ENCODE measurements at places on chromosomes 11 and 22.

- DNase-seq = no peak
These were observed 25.1 kb upstream of the FJX1 start for GRCh38 chr11:35593143-35593542.

- DNase-seq = no peak
These were observed 151.8 kb upstream of the CCDC90B start for GRCh38 chr11:83437939-83438338.

- DNase-seq = no peak
These were observed 81.2 kb downstream of the KIF18A start for GRCh38 chr11:28026634-28027290.

DNA sequence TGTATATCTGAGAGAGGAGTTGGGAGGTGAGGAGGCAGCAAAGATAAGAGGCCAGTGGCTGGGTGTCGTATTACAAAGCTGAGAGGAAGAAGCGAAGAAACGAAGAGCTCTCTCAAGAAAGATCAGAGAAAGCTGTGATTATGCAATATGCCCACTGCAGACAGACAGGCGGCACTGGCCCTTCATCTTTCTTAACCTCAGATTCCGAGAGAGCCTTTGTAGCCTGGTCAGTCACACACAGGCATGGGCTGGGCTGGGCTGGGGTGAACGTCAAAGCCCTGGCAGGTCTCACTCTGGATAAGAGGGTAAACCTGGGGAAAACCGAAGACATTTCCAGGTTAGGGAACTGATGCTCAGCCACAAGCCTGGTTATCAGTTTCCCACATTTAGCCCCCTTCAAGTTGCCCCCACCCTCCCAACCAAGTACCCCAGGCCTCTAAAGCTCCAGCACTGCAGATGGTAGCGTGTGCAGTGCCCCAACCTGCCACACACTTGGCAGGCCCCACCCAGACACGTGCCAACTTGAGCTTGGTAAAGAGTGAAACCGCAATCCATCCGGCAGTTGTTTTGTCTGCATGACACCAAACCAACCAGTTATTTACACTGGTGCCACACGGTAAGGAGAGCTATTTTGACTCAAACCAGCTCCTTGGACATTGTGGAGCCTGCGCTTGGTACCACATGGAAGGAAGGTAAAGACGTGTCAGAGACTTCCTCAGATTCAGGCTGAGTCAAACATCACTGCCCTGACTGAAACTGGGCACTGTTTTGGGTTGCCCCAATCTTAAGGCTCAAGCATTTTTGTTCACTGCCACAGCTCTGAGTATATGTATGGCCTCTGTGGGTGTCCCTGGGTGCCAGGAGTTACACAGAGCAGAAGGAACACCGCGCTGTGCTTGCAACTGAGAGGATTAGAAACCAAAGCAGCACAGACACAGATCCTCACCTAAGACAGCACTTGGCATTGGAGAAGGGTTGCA, 135.9 kb downstream of the FDX1 start:
- no peak for DNase-seq

GRCh38 chr11:113475160-113475761, at the start of gene DRD2:
Gene DRD2 (minus strand): TSS chr11:113475398. CDS start chr11:113424651, 50,747 bp downstream.
- DNase-seq = no peak

DNA sequence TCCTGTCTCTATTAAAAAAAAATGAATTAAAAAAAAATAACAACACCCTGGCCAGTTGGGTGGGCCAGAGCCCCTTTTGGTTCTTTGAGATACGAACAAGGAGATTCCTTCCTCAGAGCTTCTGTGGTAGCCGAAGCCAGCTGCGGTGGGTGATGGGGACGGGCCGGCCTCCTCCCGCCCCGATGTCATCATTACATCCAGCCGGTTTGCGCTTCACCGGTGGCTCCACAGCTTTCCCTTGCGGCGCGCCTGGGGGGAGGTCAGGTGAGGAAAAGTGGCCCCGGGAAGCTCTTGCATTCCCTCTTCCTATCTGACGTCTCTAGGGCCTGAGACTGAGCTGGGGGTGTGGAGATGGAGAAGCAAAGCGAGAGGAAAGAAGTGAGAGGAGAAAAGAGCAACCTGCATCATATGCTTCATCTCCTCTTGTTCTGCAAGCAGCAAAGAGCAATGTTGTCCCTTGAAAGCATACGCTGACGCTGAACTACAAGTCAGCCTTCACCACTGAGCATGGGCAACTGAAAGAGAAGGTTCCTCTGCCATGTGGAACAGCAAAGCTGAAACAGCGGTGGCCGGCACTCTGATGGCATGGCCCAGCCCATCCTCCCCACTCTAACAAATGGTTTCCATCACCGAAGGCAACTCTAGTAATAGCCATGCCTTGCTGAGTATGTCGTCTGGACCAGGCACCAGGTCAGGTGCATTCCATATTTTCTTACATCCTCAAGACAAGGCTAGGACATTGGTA, 6.0 kb downstream of the ADAMTS8 start:
- no peak for DNase-seq

DNA sequence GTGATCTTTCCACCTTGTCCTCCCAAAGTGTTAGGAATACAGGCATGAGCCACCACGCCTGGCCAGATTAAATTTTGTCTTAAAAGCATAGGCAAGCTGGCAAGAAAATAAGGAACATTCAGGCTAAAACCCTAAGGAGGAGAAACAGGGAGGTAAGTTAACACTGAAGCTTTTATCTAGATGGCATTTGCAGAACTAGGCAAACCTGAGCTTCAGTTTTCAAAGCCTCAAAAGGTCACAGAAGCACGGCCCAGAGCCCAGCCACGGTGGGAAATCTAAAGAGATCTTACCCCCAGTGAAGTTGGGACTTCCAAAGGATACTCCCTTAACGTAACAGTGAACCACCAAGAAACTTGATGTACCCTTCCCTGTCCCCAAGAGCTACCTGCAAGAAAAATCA, 28.4 kb downstream of the PC start:
- no peak for DNase-seq

DNA sequence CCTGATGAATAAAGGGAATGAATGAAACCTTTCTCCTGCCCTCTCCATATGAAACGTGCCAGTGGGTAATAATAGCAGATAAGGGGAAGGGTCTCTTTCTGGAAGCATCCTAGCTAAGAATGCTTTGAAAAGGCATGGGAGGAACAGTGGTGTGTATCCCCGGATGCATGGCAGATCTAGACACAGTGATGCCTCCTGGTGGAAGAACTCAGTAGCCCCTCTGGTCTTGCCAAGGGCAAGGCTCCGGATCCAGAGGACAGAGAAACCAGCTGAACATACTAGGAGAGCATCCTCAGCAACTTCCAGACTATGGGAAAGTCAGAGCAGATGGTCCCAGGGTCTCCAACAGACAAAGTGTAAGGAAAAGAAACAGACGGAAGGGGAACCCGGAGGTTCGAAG, 6.4 kb downstream of the BAIAP2L2 start:
- DNase-seq = no peak

DNA sequence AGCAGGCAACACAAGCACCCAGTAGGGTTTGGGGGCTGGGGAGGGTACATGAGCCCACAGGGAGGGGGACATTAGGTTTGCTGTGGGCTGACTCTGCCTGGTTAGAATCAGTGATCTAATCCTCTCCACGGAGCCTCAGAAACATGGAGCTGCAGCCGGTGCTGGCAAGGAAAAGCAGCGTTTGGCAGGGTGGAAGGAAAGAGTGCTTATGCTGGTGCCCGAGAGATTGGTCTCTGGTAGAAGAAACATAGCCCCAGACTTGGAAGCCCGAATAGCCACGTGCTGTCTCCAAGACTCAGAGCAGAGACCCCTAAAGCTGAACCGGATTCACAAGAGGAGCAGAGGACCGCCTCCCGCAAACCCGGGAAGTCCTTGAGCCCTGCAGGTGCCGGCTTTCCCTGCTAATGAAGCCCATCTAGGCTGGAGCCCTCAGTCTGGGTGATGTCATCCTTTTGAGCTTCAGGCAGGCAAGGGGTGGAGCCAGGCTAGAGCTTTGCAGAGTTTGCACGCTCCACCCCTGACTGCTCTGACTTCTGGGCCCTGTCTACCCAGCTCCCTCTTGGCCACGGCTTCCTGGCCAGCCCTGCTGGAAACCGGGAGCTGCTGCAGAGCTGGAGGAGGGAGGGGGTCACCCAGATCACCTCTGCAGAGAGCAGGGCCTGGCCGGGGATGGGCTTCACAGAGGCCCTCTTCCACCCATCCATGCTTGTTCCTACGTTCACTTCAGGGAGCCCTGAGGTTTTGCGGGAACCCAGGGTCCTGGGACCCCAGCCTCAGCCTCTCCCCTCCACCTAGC, 35.0 kb upstream of the JAM3 start:
- DNase-seq = peak; percentile 36

GRCh38 chr11:112161012-112161411, 2.9 kb downstream of the IL18 start:
- DNase-seq = no peak

DNA sequence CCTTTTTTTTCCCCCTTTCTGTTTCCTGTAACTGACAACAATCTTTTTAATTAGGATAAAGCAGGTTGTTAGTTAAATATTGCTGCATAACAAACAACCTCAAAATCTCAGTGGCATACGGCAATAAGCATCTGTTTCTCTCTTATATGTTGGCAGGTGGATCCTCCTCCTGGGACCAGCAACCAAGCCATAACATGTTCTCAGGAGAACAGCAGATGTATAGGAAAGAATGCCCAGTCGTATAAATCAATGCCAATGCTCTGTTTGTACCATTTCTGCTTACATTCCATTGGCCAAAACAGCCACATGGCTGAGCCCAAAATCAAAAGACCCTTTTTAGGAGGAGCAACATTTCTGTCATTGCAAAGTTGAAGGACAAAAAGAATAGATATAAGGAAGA, 445.7 kb downstream of the AASDHPPT start:
- no peak for DNase-seq

GRCh38 chr22:37047006-37047405, 4.5 kb upstream of the KCTD17 start:
- no peak for DNase-seq

DNA sequence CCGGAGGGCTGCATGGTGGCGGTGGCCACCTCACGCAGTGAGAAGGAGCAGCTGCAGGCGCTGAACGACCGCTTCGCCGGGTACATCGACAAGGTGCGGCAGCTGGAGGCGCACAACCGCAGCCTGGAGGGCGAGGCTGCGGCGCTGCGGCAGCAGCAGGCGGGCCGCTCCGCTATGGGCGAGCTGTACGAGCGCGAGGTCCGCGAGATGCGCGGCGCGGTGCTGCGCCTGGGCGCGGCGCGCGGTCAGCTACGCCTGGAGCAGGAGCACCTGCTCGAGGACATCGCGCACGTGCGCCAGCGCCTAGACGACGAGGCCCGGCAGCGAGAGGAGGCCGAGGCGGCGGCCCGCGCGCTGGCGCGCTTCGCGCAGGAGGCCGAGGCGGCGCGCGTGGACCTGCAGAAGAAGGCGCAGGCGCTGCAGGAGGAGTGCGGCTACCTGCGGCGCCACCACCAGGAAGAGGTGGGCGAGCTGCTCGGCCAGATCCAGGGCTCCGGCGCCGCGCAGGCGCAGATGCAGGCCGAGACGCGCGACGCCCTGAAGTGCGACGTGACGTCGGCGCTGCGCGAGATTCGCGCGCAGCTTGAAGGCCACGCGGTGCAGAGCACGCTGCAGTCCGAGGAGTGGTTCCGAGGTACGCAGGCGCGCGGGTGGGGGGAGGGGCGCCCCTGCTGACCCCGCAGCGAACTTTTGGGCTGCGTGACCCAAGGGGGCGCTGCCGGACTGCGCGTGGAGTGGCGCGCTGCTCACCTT, 670 bp downstream of the NEFH start:
- DNase-seq = no peak

GRCh38 chr11:116647305-116648080, 125.3 kb downstream of the BUD13 start:
- DNase-seq = no peak

- DNase-seq = no peak
These were observed 1.8 kb upstream of the TPBGL start for GRCh38 chr11:75238595-75239440.

- DNase-seq = no peak
These were observed 333 bp upstream of the CD3E start for GRCh38 chr11:118304227-118304567.

GRCh38 chr11:64019106-64020037, 16.4 kb upstream of the FLRT1 start:
- no peak for DNase-seq
